ENCODE measurements at places on chromosomes 4 and X. TPM values are rescaled to one million over a fixed set of nuclear protein-coding genes. Genes with fewer than 3 reads are reported as not detected.

- no peak for DNase-seq
Measured at GRCh38 chr4:9703391-9703790, 78.0 kb upstream of the DRD5 start.

- no peak for DNase-seq
Measured at GRCh38 chr4:98711526-98711925, 53.1 kb upstream of the TSPAN5 start.

- no peak for DNase-seq
Measured at GRCh38 chr4:163673848-163674697, 179.6 kb downstream of the TMA16 start.

The GASK1B gene
- total RNA-seq: 46.3 TPM

DNA sequence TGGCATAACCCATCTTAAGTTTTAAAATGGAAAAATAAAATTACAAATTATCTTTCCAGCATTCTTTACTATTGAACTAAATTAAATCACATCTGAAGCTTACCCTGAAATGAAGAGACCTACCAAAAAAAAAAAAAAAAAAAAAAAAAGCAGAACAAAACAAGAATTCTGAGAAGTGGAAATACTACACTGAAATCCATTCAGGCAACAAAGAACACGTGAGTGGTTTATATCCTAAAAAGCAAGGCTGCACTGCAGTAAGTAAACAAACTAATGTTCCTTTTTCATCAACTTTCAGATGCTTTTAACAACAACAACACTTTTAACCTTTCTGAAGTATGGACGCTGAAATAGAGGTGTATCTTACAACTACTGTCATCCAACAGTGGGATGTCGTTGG lies 7.5 kb downstream of the FRYL start:
- DNase-seq: no peak

GRCh38 chr4:108861334-108861733 lies 98.5 kb upstream of the ETNPPL start:
- no peak for DNase-seq

DNA sequence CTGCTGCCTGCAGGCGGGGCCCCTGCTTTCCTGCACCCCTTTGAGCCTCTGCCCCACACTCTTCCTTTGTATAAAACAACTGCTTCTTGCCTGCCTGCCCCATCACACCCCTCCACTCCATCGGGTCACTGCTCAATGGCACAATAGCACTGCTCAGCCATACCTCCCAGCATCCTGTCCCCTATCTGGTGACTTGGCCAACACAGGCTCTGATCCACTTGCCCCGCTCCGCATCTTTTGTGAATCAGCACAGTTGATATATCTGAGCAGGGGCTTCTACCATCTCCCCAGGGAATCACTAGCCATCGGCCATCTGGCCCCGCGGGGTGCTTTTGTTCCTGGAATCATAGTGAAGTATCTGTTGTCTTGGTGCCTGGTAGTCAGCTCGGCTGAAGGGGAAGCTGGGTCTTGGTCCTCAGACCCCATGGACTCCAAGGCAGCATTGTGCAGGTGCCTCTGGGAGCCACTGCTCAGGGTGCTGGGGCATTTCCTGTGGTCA lies 45.3 kb downstream of the MAP7D3 start:
- no peak for DNase-seq
